Iris pigment epithelial cell (primary cell): ENCODE measurements at places on chromosomes 1 and 21.

GRCh38 chr1:18299441-18300338, 181.0 kb upstream of the KLHDC7A start:
- peak; percentile 5 for DNase-seq

DNA sequence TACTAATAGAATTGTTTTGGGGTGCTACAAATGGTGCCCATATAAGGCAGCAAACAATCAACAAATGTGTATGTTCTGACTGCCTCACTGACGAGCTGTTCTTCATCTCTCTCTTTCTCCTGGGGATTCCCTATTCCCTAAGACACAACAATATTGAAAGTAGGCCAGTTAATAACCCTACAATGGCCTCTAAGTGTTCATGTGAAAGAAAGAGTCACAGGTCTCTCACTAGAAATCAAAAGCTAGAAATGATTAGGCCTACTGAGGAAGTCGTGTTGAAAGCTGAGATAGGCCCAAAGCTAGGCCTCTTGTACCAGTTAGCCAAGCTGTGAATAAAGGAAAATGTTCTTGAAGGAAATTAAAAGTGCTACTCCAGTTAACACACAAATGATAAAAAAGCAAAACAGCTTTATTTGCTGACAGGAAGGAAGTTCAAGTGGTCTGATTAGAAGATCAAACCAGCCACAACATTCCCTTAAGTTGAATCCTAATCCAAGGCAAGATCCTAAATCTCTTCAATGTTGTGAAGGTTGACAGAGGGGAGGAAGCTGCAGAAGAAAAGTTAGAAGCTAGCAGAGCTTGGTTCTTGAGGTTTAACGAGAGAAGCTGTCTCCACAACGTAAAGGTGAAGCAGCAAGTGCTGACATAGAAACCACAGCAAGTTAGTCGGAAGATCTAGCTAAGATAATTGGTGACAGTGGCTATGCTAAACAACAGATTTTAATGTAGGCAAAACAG, 26.3 kb downstream of the ATP2B4 start:
- DNase-seq: no peak

GRCh38 chr1:179955287-179955680, 674 bp downstream of the CEP350 start:
- DNase-seq: peak; percentile 26

GRCh38 chr1:98792123-98792522, 130.6 kb downstream of the SNX7 start:
- DNase-seq: peak; percentile 25

GRCh38 chr1:198175423-198176170, 18.8 kb downstream of the NEK7 start:
- DNase-seq: peak; percentile 83

- DNase-seq: peak; percentile 77
These were observed 18.3 kb downstream of the PLEKHA6 start for GRCh38 chr1:204341380-204341779.

DNA sequence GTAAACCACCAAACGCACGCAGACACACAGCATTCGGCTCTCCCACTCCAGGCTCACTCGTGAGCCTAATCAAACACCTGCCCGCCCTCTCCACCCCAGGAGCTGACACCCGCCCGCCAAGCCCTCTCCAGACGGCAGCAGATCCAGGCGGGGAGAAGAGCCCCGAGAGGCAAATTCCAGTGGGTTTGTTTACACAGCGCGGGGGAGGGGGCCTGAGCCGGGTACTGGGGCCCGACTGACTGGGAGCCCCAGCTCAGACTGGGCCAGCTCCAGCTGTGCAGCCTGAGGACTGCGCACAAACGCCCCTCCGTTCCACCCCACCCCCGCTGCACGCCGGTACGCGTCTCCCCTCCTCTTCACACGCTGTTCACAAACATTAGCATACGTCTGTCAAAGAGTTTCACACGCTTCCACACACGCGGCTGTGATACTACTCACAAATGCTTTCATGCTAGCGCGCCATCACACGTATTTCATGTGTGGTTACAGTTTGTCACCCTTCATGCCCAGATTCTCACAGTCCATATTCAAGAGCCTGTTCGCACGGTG, 1.0 kb upstream of the EFNA1 start:
- peak; percentile 44 for DNase-seq

GRCh38 chr21:38965910-38966504, 160.3 kb downstream of the ETS2 start:
- peak; percentile 77 for DNase-seq

DNA sequence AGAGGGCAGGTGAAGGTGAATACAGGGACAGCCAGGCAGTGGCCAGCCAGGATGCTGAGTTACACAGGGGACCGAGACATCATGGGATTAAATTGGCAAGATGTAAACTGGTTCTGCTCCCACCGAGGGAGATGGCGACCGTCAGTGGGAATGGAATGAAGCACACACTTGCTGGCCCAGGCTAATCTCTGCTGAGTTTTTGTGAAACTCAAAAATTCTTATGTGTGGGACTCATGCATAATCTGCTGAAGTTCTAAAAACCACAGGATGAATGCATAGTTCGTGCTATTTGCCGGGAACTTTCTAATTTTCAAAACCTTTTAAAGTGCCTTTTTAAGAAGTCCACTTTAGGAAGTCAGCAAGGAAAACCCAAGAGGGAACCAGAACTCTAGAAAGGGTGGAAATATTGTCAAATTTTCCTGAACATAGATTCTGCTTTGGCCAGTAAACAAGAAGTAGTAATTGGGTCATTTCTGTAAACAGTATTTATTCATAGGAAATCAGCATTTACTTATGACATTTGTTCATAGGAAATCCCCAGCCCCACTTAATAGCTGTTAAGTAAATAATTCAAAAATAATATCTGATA, 85.4 kb upstream of the ROR1 start:
- DNase-seq: peak; percentile 88

- no peak for DNase-seq
These were observed 1.6 kb upstream of the AGT start for GRCh38 chr1:230715510-230715909.

- no peak for DNase-seq
These were observed 46.1 kb downstream of the CHAF1B start for GRCh38 chr21:36431252-36431651.

DNA sequence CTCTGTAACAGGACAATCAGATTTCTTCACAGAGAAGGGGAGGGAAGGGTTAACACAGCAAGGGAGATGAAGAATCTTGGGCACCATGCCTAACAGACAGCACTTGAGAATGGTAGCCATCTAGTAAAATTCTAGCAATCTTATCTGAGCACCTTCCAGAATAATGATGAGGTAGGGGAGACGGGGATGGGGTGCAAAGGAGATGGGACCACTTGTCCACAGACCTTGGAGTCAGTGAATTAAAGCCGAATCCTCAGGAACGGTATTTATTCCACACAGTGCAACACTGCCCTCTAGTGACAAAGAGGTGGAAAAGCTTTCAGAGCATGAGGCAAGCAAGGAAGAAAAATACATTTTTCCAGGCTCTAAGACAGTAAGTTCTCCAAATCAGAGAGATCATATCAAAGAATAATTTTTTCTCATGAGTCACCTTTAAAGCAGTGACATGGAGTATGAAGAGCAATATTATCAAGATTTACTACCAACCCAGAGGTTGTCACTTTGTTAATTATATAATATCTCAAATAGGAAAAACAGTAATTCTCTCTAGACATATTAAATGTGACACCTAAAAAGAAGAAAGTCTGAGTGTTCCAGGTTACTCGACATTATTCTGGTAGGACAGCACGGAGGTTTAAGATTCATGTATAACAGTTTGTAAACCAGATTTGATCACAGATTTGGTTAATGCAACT, 43.3 kb upstream of the LPAR3 start:
- peak; percentile 67 for DNase-seq

DNA sequence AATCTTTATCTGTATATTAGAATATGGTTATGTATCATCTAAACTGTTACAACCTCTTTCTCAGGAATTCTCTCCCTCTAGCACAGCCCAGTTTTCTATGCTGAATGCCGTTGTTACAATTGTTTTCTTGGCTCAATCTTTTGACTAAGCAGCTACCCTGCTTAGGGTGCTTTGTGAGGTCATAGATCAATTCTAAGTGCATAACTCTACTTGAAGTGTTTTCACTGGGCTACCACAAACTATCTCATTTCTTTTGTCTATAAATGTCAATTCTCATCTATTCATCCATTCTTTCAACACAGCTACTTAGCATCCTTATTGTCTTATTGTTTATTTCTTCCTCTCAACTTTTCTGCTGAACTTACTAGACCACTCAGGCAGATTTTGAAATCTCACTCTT, 77.1 kb downstream of the CEP350 start:
- no peak for DNase-seq

- no peak for DNase-seq
These were observed 184.1 kb upstream of the RNPC3 start for GRCh38 chr1:103341377-103341880.

- DNase-seq: peak; percentile 65
These were observed 2.4 kb upstream of the IKBKE start for GRCh38 chr1:206467915-206468314.

DNA sequence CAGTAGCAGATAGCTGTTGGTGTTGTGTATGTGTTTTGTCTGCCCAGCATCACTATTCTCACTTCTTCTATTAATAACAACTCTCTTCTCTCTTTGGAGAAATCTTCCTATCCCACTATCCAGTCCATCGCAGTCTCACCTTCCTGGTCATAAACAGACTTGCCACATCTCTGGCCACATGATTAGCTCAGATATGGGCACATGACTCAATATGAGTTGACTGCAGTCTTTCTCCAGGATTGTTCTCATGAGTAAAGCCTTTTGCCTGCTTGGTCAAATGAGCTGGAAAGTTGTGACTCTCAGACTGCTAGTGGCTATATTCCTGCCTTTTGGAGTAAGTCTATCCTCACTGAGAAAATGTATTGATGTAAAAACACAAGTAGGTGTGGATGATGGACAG, 32.9 kb upstream of the TADA1 start:
- peak; percentile 32 for DNase-seq
